T-helper 17 cell (primary cell): ENCODE measurements at places on chromosomes 16 and 17. TPM values are rescaled to one million over a fixed set of nuclear protein-coding genes. Genes with fewer than 3 reads are reported as not detected.

TEDC2 gene
- total RNA-seq: 0.70 TPM

DNA sequence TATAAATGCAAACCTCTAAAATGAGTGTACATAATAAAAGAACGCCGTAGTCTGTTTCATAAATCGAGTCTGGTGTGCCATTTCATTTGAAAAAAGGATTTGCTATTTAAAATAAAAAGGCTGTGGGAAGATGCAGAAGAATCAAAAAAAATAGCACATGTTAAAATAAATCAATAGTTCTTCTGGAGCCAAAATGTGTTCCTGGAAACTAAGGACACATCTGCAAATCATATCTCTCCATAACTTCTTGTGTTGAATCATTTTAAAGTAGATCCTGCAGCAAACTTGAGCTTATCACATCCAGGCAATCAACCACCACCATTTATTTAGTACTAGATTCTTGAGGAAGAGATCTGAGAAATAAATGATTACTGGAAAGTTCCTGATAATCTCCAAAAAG is 29.0 kb downstream of the XPO6 start:
- no peak overlapping the region for H3K4me3 ChIP-seq
- peak overlapping the region; percentile 94 for H3K27ac ChIP-seq
- no peaks in the 10 kb centered on the region for H3K27me3 ChIP-seq
- H3K36me3 ChIP-seq: peaks cover 5% of the 10 kb centered on the region

GRCh38 chr17:82349287-82349701 is 9.8 kb upstream of the TEX19 start:
- no peak overlapping the region for H3K27ac ChIP-seq
- no peak for DNase-seq
- no peaks in the 10 kb centered on the region for H3K36me3 ChIP-seq
- peaks cover 20% of the 10 kb centered on the region for H3K27me3 ChIP-seq

DNA sequence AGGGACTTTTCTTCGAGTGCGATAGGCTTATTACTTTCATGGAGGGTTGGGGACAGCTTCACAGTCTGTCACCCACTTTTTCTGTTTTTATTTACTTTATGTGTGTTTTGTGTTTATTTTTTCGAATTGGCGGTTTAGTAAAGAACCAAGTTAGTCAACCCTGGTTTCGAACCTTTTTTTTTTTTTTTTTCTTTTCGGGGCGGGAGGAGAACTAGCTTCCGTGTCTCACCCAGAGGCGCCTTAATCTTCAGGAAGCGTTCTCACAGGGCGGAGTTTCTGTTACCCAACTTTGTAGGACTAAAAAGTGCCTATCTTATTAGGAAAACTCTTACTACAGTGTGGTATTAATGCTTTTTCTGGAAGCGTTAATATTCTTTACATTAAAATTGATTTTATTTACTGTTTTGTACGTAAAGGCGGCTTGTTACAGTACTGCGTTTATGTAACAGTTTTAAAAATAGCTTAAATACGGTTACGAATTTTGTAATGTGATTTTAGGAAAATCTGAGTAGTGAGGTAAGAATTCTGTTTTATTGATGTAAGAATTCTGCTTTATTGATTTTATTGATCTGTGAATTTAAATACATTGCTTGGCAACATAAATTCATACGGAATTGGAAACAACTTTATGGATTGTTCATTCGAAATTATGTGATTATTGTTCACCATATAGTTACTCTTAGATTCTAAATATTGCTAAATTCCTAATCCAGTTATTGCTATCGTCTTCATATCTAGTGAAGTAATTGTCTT is 885 bp downstream of the ZNF207 start:
- H3K27ac ChIP-seq: peak overlapping the region; percentile 100
- DNase-seq: no peak
- no peaks in the 10 kb centered on the region for H3K27me3 ChIP-seq
- H3K36me3 ChIP-seq: peaks cover 18% of the 10 kb centered on the region
- peaks cover 35% of the 10 kb centered on the region for H3K4me1 ChIP-seq
- H3K4me3 ChIP-seq: peak overlapping the region; percentile 99

DNA sequence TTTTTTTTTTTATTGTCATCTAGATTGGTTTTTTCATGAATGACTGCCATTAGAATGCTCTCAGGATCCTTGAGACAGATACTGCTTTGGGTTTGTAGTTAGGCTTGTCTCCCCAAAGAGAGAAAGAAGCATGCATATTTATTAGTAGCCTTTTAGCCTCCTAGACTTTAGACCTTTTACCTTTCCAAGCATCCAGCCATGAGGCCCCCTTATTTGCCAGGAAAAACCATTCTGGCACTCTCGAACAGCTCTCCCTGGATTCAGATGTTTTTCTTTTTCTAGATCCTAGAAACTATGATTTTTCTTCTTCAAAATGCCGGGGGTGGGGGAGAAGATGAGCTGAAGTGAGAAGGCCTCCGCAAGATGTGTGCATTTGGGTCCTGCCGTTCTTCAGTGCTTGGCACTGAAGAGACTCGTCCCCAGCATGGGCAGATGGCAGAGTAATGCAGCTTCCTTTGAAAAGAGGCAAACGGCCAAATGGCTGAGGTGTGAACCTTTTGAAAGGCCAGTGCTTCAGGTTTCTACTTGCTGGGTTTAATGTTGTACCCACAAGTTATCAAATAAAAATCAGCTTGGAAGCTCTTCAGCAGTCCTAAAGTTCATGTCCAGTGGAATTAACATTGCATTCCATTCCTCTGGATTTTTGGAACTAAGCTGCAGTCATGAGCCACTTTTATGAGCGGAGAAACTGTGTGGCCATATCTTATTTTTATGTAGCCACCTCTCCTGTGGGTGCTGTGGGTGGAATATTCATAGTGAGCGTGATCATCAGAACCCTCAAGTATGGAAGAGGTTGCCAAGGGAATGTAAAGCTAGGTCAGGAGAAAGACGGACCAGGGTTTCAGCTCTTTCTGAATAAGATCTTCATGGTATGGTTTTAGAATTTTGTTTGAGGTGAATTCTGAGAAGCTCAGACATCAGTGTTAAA is 7.2 kb downstream of the SOCS7 start:
- H3K36me3 ChIP-seq: no peaks in the 10 kb centered on the region
- peaks cover 33% of the 10 kb centered on the region for H3K4me1 ChIP-seq
- no peaks in the 10 kb centered on the region for H3K27me3 ChIP-seq
- no peak overlapping the region for H3K27ac ChIP-seq
- no peak overlapping the region for H3K4me3 ChIP-seq

- H3K27me3 ChIP-seq: peaks cover 22% of the 10 kb centered on the region
- H3K27ac ChIP-seq: no peak overlapping the region
- H3K4me1 ChIP-seq: peaks cover under 1% of the 10 kb centered on the region
- DNase-seq: no peak
- no peak overlapping the region for H3K4me3 ChIP-seq
Measured at GRCh38 chr17:8333281-8333680, 6.4 kb upstream of the ODF4 start.

DNA sequence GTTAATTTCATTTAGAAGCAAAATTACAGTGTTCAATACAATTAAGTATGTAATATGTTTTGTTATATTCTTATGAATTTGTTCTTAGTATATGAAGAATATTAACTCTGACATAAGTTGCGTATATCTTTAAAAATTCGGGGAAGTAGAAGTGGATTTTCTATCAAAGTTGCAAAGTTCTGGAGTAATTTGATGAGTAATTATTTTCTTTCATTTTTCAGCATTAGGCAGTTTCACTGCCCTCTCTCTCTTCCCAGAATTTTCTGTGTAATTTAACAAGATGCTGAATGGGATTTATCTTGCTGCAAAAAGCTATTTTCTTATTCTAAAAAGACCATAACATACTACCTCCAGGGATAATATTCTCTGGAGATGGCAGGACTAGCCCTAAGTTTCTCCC is 8.9 kb upstream of the CCL18 start:
- no peak for DNase-seq
- no peak overlapping the region for H3K4me3 ChIP-seq
- H3K36me3 ChIP-seq: peaks cover 2% of the 10 kb centered on the region
- peaks cover 15% of the 10 kb centered on the region for H3K27me3 ChIP-seq
- no peak overlapping the region for H3K27ac ChIP-seq
- no peaks in the 10 kb centered on the region for H3K4me1 ChIP-seq

- no peak overlapping the region for H3K27ac ChIP-seq
- DNase-seq: no peak
- no peaks in the 10 kb centered on the region for H3K4me1 ChIP-seq
- H3K27me3 ChIP-seq: peaks cover 15% of the 10 kb centered on the region
Measured at GRCh38 chr16:54822492-54822891, 108.2 kb upstream of the IRX5 start.

- peaks cover 76% of the 10 kb centered on the region for H3K4me1 ChIP-seq
- H3K4me3 ChIP-seq: peak overlapping the region; percentile 87
- H3K27me3 ChIP-seq: no peaks in the 10 kb centered on the region
- H3K36me3 ChIP-seq: no peaks in the 10 kb centered on the region
Measured at GRCh38 chr16:89361751-89362539, 128.4 kb downstream of the ANKRD11 start.

GRCh38 chr17:75822119-75822799 is 21.9 kb downstream of the UNC13D start:
- H3K4me1 ChIP-seq: peaks cover 28% of the 10 kb centered on the region
- no peak overlapping the region for H3K4me3 ChIP-seq
- no peaks in the 10 kb centered on the region for H3K27me3 ChIP-seq
- DNase-seq: no peak
